Esophagus muscularis mucosa (tissue), 4 donors: ENCODE measurements at places on chromosomes 3 and 15. TPM values are rescaled to one million over a fixed set of nuclear protein-coding genes. Genes with fewer than 3 reads are reported as not detected.

DNA sequence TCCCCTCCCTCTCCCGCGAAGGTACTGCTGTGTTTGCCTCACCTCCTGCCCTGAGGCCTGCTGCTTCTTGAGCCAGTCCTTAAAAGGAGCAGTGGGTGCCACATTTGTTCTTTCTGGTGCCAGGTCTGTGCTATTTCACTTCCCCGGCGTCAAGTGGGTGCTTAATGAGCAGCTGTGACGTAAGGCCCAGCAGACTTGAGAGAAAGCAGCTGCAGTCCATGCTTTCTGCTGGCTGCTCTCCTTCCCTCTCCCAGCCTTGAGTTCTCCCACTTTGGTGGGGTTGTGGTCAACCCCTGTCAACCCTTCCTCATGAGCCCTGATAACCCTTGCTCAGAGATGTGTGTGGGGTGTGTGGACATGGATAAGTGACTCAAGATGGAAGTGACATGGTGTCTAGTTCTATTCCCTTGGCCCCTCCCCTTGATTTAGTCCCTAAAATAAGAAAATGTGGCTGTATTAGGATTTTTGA lies 6.9 kb downstream of the INAFM2 start:
- peaks cover 89% of the 10 kb centered on the region for H3K4me1 ChIP-seq
- peaks cover 7% of the 10 kb centered on the region for H3K36me3 ChIP-seq
- no peaks in the 10 kb centered on the region for H3K27me3 ChIP-seq
- DNase-seq = no peak
- peak overlapping the region; percentile 98 for H3K27ac ChIP-seq
- no peak overlapping the region for H3K4me3 ChIP-seq

BFSP2 gene
- total RNA-seq = not detected

NR2F2 gene
- 131 TPM for total RNA-seq

DNA sequence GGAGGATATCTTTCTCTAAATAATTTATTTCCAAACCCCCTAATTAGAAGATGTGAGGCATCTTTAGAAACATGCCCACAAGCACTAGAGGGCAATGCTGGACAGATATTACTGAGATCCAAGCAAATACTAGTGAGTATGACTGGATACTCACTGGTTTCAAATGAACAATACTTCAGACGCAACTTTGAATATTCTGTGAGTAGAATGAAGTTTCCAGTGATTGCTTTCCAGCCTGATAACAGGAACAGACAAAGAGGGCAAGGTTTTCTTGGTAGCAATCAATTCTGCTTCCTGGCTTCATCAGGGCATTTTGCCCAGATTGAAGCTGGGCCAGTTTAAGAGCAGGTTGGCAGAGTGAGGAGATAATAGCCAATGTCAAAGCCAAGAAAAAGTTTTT lies 442.6 kb upstream of the PDZRN3 start:
- H3K36me3 ChIP-seq = no peaks in the 10 kb centered on the region
- H3K4me3 ChIP-seq = no peak overlapping the region
- no peaks in the 10 kb centered on the region for H3K27me3 ChIP-seq
- no peak overlapping the region for H3K27ac ChIP-seq
- no peak for DNase-seq
- no peaks in the 10 kb centered on the region for H3K4me1 ChIP-seq

ZNF501 gene
- 5.1 TPM for total RNA-seq

- H3K27me3 ChIP-seq = no peaks in the 10 kb centered on the region
- H3K36me3 ChIP-seq = no peaks in the 10 kb centered on the region
- DNase-seq = no peak
- no peak overlapping the region for H3K4me3 ChIP-seq
- no peak overlapping the region for H3K27ac ChIP-seq
- no peaks in the 10 kb centered on the region for H3K4me1 ChIP-seq
These were observed 63.3 kb downstream of the ROBO2 start for GRCh38 chr3:77102951-77103769.

GRCh38 chr3:37686220-37686619 lies 175.5 kb upstream of the CTDSPL start:
- H3K27me3 ChIP-seq = no peaks in the 10 kb centered on the region
- H3K36me3 ChIP-seq = peaks cover 3% of the 10 kb centered on the region
- H3K4me1 ChIP-seq = peaks cover 11% of the 10 kb centered on the region
- no peak overlapping the region for H3K27ac ChIP-seq
- no peak for DNase-seq
- H3K4me3 ChIP-seq = no peak overlapping the region

- H3K4me3 ChIP-seq = no peak overlapping the region
- H3K27me3 ChIP-seq = no peaks in the 10 kb centered on the region
- H3K36me3 ChIP-seq = no peaks in the 10 kb centered on the region
- H3K27ac ChIP-seq = no peak overlapping the region
These were observed 228.8 kb upstream of the ALCAM start for GRCh38 chr3:105137911-105138310.

DNA sequence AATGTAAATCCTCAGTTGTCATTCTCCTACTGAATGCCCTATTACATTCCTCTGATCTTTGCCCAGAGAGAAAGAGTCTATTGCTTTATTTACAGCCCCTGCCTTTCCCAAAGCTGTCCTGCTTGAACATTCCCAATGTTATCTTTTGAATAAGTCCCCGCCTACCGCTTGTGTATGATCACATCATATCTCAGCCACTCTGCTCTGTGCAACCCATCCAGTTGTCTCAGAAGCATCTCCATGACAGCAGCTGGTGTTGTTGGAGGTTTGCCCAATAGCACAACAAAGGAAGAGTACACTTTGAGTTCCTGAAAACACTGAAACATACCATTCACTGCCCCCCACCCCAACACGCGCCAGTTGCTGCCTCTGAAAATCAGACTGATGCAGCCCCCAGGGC lies 22.0 kb upstream of the FAM3D start:
- H3K4me1 ChIP-seq = no peaks in the 10 kb centered on the region
- H3K27me3 ChIP-seq = no peaks in the 10 kb centered on the region
- no peak overlapping the region for H3K27ac ChIP-seq
- no peak for DNase-seq

ITPKA gene
- total RNA-seq = 0.98 TPM

- H3K27me3 ChIP-seq = no peaks in the 10 kb centered on the region
- no peak overlapping the region for H3K4me3 ChIP-seq
- DNase-seq = no peak
These were observed 154.1 kb downstream of the FBLN2 start for GRCh38 chr3:13703071-13703470.

DNA sequence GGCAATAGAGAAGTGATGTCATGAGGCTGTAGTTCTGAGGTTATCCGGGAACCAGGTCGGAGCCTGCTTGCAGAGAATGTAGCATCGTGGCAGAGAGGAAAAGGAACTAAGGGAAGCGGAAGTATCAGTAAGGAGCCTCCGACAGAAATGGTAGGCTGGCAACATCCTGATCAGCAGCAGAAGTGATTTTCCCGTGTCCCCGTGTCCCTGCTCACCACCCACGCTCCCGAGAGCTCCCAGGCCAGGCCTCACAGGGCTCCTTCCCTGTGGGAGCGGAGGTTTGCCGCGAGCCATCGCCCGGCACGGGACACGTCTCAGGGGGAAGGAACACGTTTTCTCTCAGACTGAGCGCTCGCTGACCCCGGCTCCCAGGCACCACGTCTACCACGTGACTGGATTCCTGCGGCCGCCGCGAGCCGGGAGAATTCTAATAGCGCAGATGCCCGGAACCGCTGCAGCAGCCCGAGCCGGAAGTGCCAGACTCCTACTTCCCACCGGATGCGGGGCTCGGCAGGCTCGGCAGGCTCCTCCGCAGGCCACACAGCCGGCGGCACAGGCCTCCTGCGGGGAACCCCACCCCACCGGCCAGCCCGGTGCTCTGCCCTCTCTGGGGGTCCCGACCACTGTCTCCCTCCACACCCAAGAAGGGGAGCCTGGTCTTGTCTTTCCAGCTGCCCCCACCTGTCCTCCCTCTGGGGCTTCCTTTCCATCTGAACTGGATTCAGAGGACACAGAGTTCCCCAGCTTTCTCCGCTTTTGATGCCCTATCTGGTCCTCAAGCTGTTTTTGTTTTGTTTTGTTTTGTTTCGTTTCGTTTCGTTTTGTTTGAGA lies 99.3 kb downstream of the BDH1 start:
- peaks cover 16% of the 10 kb centered on the region for H3K4me1 ChIP-seq
- H3K27me3 ChIP-seq = no peaks in the 10 kb centered on the region
- no peaks in the 10 kb centered on the region for H3K36me3 ChIP-seq
- H3K27ac ChIP-seq = peak overlapping the region; percentile 80
- H3K4me3 ChIP-seq = peak overlapping the region; percentile 59
- peak; percentile 96 for DNase-seq
